EL (cell line): ENCODE measurements at places on chromosomes 7 and 10.

DNA sequence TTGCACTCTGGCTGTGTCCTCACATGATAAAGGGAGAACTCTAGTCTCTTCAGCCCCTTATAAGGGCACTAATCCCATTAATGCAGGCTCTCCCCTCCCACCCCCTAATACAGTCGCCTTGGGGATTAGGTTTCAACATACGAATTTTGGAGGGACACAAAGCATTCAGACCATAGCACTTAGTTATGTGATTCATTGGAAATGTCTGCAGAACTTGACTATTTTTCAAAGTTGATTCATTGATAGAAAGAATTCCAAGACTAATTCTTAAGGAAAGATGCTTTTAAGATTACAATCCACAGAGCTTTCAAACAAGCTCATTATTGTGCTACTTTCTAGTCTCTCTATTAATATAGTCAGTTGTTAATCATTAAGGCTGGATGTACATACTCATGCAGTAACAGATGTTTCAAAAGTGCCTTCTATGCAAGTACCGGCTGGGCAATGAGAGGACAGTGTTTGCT is 85.3 kb upstream of the RPA3 start:
- no peak for DNase-seq

DNA sequence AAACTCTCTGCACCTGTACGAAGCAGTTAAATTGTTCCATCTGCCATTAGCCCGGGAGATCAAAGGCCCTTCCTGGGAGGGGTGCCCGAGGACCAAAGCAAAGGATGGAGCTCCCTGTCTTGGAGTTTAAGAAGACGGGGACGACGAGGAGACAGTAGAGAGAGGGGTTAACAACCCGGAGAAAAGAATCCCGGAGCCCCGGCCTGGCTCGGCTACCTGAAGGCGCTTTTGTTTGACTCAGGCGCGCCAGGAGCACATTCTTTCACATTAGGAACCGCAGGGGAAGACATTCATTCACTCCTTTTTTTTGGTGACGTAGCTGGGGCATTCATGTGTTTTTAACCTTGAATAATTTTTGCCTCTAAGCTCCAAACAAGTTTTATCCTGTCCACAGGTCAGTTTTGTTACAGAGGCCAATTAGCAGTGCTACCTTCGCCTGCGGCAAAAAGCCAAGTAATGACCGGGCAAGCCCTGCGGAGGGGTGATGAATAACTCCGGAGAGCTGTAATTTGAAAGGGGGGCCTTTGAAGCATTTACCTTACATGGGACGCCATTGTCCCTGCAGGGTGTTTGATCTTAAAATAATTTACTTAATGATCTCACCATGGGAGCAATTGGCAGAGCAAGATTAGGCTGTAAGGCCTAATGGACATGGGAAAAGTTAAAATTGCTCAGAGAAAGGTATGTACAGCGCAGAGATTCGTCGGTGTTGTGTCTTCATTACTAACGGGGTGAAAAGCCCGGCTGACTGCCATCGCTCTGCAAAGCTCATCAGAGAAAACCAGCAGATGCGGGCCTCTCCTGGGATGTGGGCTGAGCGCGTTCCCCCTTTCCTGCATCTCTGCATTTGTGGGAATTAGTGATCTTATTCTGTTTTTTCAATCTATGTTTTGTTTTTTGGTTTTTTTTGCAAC is 258.0 kb upstream of the SP4 start:
- DNase-seq: no peak

DNA sequence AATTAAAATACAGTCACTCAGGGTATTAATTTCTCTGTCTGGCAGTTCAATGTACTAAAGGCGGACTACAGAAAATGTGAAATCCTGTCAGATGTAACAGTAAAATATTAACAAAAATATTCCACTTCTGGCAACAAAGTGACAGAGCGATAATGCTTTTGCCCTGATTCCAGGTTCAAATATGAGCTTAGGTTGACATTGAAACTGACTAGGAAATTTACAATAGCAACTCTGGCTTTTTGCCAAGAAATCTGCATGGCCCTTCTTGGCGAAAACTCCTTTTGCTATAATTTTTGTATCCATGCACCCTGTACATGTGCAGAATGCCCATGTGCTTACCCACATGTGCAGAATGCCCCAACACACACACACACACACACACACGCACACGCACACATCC is 552.2 kb downstream of the MDFIC start:
- DNase-seq: no peak

DNA sequence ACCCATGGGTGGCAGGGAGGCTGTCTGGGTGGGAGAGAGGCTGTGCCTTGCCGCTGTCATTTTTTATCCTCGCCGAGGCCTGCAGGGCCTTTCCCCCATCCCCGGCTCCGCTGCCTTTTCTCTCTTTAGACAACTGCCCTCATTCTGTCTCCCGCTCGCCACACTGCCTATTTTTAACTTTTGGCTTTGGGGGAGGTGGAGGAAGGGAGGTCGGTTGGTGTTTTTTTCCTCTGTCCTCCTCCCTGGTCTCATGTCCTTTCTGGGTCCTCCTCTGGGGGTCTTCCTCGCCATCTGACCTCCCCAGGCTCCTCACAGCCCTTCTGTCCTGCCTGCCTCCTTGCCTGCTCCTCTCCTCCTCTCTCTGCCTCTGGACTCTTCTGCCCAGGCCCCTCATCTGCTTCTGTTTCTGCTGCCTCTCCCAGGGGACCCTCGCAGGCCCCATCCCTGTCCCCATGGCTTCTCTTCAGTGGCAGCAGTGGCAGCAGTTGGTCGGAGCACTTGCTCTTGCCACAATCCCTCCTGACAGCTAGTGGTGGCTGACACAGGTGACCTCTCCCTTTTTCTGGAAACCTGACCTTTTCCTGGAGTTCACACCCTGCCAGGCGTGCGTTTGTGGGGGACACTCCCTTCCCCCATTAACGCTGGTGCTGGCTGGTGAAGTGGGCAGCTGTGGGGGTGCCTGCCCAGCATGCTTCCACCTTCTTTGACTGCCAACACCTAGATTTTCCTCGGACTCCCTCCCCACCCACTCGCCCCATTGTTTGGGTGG is 19.5 kb upstream of the PCBD1 start:
- no peak for DNase-seq

DNA sequence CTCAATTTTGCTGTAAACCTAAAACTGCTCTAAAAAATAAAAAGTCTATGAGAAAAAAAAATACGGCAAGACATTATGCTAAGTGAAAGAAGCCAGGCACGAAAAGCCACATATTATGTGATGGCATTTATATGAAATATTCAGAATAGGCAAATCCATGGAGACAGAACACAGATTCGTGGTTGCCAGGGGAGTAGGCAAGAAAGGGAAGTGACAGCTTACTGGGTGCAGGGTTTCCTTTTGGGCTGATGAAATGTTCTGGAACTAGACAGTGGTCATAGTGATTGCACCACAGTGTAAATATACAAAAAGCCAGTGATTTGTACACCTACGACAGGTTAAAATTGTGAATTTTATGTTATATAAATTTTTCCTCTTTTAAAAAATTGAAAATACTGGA is 41.3 kb upstream of the GLI3 start:
- no peak for DNase-seq

- no peak for DNase-seq
Measured at GRCh38 chr10:86945361-86946212, 11.8 kb downstream of the MMRN2 start.

DNA sequence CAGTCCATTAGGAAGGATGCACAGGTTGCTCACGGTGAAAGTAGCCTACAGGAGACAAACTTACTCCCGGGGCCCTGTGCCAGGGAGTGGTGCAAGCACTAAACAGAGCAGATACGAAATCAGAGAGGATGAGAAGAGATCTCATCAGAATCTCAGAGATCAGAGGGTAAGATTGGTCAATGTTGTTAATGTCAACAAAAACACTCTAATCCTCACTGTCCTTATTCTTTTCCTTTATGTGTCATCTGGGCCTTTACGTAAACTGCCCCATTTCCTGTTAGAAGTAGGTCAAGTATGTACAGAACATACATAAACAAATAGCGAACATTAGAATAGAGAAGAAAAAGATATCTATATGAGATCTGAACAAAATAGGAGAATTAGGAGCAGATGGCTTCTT is 163.1 kb downstream of the PPP1R17 start:
- no peak for DNase-seq

GRCh38 chr7:28900311-28900710 is 57.8 kb downstream of the TRIL start:
- no peak for DNase-seq
